ENCODE measurements at places on chromosomes 3 and 15.

GRCh38 chr3:38165722-38166387 is 518 bp downstream of the OXSR1 start:
- peak; percentile 66 for DNase-seq

DNA sequence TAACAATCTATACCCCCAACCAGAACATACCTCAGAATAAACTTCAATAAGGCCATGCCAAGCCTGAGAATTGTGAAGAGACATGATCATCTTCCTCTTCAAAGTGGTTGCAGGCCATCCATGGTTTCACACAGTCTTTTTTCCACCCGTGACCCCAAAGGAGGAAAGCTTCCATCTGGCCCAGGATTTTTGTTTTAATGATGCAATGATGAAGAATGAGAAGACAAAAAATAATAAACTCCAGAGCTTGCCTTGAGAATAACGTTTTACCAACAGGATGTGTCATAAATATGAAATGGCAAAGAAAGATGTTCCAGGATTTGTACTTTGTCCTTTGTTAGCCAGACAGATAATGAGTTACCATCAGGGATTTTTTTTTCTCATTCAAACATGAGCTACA is 201.9 kb downstream of the WNT5A start:
- no peak for DNase-seq

GRCh38 chr3:168066882-168067281 is 28.8 kb downstream of the GOLIM4 start:
- no peak for DNase-seq

DNA sequence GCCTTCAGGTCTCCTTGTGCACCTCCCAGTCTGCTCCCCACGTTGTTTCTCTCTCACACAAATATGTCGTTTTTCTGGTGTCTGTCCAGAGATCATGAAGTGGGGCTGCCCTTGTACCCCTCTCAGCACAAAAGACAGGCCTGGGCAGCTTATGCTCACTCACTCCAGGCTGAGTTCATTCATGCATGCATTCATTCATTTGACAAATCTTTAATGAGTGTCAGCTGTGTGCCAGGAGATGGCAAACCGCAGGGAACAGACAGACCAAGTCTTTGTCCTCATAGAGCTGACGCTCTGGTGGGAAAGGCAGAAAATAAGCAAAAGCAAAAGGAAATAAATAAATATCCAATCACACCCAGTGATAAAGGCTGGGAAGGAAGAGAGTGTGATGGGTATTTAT is 7.6 kb upstream of the TRH start:
- no peak for DNase-seq

GRCh38 chr3:10816019-10816862 is at the start of gene SLC6A11:
Gene SLC6A11, plus strand, starts transcription at chr3:10816228. Its CDS starts 38 bp downstream, at chr3:10816266.
- no peak for DNase-seq

DNA sequence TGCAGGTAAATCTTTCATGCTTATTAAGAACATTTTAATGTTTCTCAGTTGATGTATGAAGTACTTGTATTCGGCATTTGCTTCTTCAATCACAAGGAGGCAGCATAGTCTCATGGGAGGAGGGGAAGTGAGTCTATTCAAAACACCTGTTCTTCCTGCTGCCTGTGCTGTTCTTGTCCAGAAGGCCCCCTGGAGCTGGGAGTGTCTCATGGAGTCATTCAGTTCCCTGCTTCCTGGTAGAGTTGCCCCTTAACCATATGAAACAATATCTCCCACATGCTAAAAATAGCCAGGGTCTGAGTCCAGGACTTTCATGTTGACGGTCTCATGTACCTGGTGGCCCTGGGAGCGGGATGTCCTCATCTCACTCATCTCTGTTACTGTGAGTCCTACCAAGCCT is 15.5 kb upstream of the PPP1R2 start:
- DNase-seq, result peak; percentile 60

DNA sequence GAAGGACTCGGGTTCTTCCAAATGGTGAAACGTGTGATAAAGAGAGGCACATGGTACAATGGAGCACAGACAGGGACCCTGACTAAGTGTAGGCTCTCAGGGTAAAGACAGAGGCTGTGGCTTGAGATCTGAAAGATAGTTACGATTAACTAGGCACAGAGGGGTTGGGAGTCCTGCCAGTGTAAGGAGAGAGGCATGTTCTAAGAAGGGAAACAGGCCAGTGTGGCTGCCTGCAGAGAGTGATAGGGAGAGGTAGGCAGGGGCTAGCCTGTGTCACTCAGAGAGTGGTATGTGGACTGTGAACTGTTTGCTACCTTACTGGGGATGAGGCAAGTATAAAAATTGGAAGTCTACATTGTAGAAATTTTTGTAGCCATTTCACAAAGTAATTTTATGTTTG is 109.5 kb downstream of the PEX5L start:
- DNase-seq, result no peak

DNA sequence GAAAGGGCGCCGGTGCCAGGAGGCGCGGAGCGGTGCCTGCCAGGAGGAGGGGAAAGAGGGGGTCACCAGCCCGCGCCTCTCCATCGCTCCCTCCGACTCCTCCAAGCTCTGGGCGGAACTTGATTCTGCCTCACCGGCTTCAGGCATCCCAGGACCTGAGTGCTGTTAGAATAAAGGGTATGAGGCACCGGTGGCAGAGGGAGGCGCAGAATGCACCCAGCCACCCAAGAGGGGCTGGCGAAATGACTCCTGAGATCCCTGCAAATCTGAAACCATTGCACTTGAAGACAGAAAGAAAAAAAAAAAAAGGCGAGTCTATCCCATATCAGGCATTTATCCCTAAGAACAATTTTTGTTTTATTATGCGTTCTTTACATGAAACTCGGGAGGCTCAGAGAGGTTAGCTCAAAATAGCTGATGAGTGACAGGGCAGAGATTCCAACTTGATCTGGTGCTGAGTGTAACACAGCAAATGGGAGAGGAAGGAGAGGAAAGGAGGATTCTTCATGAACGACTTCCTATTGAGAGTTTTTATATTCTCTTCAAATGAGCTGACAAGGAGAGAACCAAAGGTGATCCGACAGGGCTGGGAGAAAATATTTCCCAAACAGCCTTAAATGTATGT is 157.0 kb upstream of the FRMD4B start:
- no peak for DNase-seq

DNA sequence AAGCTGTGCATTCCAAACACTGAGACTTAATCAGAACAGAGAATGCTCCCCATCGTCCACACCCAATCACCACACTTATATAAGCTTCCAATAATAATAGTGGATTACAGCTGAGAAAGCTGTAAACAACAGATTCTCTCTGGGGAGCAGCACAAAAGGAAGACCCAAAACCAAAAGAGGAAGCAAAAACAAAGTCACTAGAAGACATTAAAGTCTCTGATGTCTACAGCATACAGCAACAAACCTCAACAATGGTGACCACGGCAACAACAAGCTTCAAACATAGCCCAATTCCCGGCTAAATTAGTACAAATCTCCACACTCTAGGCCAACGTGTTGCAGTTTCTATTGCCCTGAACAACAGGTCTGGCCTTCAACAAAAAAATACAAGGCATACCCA is 37.7 kb downstream of the ZDHHC23 start:
- no peak for DNase-seq

DNA sequence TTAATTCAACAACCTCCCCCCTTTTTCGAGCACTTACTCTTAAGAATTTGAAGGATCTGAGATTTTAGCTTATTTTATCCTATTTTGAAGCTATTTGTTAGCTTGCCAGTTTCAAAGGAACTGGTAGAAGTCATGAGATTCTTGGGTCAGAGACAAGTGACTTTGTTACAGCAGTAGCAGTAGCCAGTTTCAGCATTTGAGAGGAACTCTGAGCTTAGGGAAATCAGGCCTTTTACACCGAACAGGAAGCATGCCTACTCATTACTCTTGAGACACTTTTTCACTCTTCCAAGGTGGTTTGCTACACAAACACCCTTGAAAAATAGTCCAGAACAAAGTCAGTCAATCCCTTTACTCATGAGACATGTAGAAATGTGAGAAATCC is 24.5 kb upstream of the TM4SF1 start:
- DNase-seq, result no peak

GRCh38 chr15:78065284-78065872 is 12.1 kb downstream of the TBC1D2B start:
- no peak for DNase-seq

GRCh38 chr15:75947092-75947491 is 43.4 kb downstream of the FBXO22 start:
- DNase-seq, result peak; percentile 87

DNA sequence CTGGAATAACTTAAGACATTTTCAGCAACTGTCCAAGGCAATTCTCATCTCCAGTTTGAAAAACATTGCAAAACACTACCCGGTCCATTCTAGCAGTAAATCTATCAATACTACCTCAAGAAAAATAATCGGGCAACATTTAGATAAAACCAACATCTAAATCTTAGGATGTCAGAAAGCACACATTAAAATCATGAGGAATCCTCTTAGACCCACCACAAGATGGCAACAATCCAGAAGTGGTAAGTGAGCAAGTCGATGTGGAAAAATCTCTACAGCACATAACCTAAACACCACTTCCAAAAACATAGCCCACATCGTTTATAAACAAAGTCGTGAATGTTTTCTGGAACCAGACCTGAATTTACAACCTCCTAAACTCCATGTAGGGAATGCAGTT is 5.7 kb downstream of the PLCH1 start:
- peak; percentile 29 for DNase-seq

DNA sequence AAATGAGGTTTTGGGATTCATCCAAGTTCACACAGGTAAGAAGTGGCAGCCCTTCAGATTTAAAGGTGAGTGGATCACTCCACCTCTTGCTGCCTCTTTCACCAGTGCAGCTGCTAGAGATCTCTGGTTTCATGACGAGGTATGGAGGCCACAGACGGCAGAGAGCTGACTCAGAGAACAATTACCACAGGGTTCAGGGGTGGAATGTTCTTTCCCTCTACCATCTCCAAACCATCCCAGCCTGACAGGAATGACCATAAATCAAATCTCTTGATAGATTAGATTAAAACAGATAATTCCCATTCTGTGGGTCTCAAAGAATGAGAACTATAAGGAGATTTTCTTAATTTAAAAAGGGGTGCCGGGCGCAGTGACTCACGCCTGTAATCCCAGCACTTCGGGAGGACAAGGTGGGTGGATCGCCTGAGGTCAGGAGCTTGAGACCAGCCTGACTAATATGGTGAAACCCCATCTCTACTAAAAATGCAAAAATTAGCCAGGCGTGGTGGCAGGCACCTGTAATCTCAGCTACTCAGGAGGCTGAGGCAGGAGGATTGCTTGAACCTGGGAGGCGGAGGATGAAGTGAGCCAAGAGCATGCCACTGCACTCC is 174.2 kb upstream of the ATP11B start:
- DNase-seq, result no peak

DNA sequence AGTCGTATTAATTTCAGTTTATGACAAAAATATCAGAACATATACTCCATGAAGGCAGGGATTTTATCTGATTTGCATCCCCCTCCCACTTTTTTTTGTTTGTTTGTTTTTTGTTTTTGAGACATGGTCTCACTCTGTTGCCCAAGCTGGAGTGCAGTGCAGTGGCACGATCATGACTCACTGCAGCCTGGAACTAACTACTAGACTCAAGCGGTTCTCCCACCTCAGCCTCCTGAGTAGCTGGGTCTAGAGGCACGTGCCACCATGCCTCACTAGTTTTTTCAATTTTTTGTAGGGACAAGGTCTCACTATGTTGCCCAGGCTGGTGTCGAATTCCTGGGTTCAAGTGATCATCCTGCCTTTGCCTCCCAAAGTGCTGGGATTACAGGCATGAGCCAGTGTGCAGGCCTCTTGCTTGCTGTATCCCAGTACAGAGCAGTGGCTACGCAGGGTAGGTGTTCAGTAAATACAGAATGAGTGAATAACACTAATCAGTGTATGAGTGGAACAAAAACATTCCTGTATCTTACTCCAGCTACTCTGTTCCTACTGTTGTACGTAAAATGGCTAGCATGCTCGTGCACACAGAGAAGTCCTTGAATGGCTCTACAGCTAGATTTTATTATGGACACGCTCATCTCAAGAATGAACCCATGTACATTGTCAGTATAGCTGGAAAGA is 272.4 kb downstream of the FOXP1 start:
- DNase-seq, result no peak

GRCh38 chr3:195207731-195208130 is 63.2 kb downstream of the XXYLT1 start:
- no peak for DNase-seq

DNA sequence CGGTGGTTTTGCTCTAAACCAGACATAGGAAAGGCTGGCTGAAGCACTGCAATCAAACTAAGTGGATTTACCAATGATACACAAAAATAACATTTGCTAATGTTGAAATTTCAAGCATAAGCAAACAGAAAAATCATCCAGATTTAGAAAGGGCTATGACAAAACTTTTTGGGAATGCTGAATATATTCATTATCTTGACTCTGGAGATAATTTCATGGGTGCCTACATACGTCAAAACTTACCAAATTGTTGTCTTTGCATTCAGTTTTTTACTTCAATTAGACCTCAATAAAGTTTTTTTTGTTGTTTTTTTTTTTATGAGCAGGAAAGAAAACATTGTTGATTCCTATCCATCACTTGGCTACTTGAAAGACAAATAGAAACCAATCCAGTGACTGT is 140.8 kb downstream of the NR2E3 start:
- DNase-seq, result no peak

- no peak for DNase-seq
These were observed 47.5 kb upstream of the AADACL2 start for GRCh38 chr3:151686257-151686656.

- DNase-seq, result no peak
These were observed 1.2 kb downstream of the IGDCC4 start for GRCh38 chr15:65421360-65422215.

- no peak for DNase-seq
These were observed 8.5 kb upstream of the SLC25A36 start for GRCh38 chr3:140933109-140933508.

GRCh38 chr3:186909078-186909853 is 21.1 kb upstream of the ST6GAL1 start:
- DNase-seq, result no peak

DNA sequence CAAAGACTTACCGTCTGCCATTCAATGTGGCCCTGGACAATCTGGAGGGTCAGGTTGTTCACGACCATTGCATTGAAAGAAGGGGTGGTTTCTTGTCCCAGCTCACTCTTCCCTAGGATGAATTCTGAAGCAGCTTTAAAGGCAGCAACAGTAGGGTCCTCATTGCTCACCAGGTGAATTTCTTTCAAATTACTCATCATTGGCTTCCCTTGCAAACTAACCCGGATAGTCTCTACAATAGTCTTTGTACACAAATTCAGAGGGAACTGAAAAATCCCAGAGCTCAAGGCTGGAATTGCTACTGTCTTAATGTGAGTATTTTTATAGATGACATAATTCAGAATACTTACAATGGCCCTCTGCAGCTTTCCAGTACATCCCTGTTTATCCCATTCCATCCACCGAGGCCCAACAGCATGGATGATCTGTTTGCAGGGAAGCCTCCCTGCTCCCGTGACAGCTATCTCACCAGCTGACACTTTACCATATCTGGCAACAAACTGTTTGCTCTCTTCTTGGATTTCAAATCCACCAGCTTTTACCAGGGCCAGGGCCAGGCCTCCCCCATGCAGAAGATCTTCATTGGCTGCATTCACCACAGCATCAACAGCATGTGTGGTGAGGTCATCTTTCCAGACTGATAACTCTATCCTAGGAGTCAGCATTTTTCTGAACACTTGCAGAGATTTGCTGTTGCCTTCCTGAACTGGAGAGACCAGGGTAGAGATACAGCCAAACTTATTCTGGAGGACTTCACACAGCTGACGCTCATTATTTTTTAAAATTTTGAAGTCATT is 8.6 kb downstream of the PARP9 start:
- no peak for DNase-seq

GRCh38 chr3:160401291-160402095 is 2.0 kb downstream of the SMC4 start:
- peak; percentile 86 for DNase-seq

GRCh38 chr3:187286467-187287059 is 5.0 kb downstream of the MASP1 start:
- DNase-seq, result peak; percentile 36

GRCh38 chr3:138875754-138876664 is 41.3 kb upstream of the PIK3CB start:
- DNase-seq, result peak; percentile 27
